ENCODE measurements at places on chromosomes 7 and 10. TPM values are rescaled to one million over a fixed set of nuclear protein-coding genes. Genes with fewer than 3 reads are reported as not detected.

Gene PRF1
- total RNA-seq: 0.16 TPM

Gene GRM3
- total RNA-seq: not detected

Gene SPDYE18
- total RNA-seq: 1.2 TPM

Gene IFIT1B
- not detected for total RNA-seq

Gene PDK4
- 411 TPM for total RNA-seq

Gene MUC12
- total RNA-seq: 0.14 TPM

Gene PNLIPRP3
- total RNA-seq: not detected

Gene TAS2R41
- not detected for total RNA-seq

Gene WNT8B
- total RNA-seq: not detected

Gene TCERG1L
- total RNA-seq: not detected

Gene NCOA4
- 149 TPM for total RNA-seq

Gene GHRHR
- total RNA-seq: not detected

Gene SPDYE5
- not detected for total RNA-seq

Gene ACSL5
- total RNA-seq: 7.6 TPM

Gene NXPH1
- not detected for total RNA-seq

Gene MGAM2
- total RNA-seq: 0.71 TPM

Gene INSYN2A
- total RNA-seq: 2.2 TPM

Gene CNNM1
- 2.2 TPM for total RNA-seq

Gene SFXN3
- 57.1 TPM for total RNA-seq

Gene NCAPG2
- total RNA-seq: 4.4 TPM

Gene ZNF487
- 14.3 TPM for total RNA-seq

Gene SLC26A5
- total RNA-seq: 0.33 TPM

Gene PON1
- total RNA-seq: not detected

Gene TEX36
- total RNA-seq: not detected

Data from sigmoid colon (tissue), 7 donors.